ENCODE measurements at places on chromosomes 2 and 18.

GRCh38 chr2:61470122-61470951, 550 bp downstream of the USP34 start:
- DNase-seq = peak; percentile 76

GRCh38 chr2:111058264-111058663, 62.5 kb upstream of the BCL2L11 start:
- no peak for DNase-seq

DNA sequence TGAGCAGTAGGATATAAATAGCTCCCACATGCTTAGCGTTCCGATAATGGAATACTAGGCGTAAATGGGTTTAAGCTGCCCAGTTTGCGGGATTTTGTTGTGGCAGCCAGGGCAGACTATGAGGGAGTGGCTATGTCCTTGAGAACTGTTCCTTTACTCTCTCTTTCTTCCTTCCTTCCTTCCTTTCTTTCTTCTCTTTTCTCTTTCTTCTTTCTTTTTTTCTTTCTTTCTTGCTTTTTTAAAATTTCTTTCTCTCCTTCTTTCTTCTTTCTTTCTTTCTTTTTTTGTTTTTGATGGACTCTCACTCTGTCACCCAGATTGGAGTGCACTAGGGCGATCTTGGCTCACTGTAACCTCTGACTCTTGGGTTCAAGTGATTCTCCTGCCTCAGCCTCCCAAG, 9.1 kb upstream of the PRELID3A start:
- DNase-seq = no peak

GRCh38 chr2:145687442-145688134, 1167.7 kb upstream of the ZEB2 start:
- DNase-seq = no peak

DNA sequence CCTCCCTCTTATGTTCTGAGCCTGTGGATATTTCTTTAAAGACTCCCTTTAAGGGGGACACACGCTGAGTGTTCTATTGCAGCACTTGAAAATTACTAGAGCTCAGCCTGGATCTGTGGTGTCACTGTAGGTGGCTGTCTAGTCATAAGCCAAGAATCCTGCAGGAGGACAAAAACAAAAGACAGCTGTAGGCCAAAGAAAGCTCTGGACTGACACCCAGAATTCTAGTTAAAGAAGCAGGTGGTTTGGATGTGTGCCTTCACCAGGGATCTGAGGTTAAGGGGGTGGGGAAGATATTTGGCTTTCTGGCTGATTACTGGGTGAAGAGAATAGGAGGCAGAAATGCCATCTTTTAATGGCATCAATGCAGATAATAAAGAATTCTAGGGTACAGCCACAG, 842.5 kb upstream of the NXPH2 start:
- DNase-seq = no peak

GRCh38 chr2:60355849-60356261, 197.6 kb downstream of the BCL11A start:
- DNase-seq = no peak

- no peak for DNase-seq
These were observed 2.5 kb downstream of the TGFA start for GRCh38 chr2:70551167-70551566.

DNA sequence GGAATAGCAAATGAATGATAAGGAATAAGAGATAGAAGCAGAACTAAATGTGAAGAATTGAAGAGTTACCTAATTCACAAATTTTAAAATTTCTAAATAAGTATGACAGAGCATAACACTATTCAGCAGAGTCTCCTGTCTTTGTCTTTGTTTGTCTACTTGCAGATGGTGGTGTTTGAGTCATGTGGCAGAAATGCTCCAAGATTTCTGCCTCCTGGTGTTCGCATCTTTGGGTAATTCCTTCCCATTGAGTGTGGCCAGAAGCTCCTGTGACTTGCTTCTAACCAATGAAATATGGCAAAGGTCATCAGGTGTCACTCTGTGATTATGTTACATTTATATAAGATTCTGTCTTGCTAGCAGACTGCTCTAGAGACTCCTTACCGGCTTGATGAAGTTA, 45.6 kb upstream of the GALNT3 start:
- DNase-seq = no peak

GRCh38 chr2:11753886-11754699, 7.7 kb downstream of the LPIN1 start:
- peak; percentile 75 for DNase-seq

DNA sequence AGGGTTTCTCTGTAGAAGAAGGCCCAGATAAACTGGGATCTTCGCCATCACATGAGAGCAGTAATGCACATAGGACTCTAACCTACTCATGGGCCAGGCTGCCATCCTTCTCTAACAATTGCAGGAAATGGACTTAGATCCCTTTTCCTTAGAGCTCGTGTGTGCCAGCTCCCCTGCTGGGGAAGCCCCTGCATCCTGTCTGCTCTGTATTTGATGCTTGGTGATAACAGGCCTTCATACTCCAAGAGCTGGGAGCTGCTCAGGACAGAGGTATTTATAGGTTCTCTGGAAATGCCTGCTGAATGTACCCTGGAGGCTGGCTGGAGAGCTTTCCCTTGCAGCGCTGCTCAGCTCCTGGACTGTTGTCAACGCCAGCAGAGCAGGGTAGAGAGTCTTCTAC, 249.6 kb downstream of the MTX2 start:
- no peak for DNase-seq

All from effector memory CD4-positive, alpha-beta T cell (primary cell).